Jurkat, Clone E6-1 (cell line): ENCODE measurements at places on chromosomes 12 and 14.
A peak's percentile ranks its signal among the peaks of the same experiment; 100 is the strongest.

DNA sequence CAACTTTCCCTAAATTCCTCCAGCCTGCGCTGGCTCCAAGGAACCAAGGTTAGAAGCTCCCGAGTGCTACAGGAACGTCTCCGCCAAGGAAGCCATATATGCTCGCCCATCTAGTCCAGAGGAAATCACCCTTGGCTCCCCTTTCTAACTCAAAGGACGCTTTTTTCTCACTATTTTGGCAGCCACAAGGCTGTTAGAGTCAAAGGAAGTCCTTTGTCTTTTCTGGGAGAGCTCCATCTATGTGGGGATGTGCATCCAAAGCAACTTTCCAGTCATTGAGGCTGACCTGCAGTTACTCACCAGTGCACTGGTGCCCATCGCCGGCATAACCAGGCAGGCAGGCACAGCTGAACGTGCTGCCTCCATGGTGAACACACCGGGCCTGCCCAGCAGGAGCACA, 37.6 kb downstream of the RTRAF start:
- DNase-seq = no peak

DNA sequence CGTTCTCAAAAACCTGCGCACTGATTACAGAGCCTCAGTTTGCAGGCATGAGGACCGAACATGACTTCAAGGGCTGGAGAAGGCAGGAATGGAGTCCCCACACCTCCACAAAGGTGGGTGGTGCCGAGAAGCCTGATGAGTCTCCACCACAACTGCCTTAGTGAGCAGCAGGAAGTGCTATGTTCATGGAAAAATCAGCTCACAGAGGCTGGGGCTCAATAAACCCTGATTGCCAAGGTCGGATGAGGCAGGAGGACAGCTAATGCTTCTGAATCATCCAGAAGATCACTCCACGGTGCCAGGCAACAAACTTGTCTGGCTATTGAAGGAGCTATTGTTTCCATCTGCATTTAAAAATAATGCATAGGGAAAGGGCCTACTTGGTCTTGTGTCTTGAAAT, 31.1 kb downstream of the APPL2 start:
- no peak for DNase-seq

GRCh38 chr14:38187528-38187927, 20.2 kb upstream of the SSTR1 start:
- no peak for DNase-seq

DNA sequence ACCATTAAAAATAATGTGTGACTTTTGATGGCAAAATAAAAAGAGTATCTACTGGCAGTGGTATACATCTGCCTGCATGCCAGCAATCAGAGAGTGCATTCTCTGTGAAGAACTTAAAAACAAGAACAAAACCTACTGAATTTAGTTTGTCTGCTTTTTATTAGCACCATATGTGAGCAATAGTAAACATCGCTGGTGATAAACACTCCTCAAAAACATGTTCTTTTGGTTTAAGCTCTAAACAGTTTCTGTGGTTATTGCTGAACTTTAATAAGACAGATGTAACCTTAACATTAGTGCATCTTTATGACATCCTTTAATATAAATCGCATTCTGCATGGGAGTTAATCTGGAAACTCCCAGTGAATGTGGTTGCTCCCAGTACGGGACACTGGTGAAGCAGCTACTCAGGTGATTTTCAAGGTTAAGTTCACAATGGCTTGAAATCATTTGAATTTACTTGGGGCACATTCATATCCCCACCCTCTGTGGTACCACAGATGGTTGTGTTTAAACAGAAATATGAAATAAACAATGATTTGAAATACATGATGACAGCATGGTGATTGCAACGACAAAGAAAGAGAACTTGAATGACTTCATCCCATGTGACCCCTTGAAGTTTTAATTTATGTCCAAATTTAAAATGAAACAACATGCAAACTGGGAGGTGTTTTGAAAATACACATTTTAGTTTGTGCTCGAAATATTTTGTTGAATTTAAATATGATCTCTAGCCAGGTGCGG, 285.9 kb downstream of the FOXN3 start:
- DNase-seq = no peak

DNA sequence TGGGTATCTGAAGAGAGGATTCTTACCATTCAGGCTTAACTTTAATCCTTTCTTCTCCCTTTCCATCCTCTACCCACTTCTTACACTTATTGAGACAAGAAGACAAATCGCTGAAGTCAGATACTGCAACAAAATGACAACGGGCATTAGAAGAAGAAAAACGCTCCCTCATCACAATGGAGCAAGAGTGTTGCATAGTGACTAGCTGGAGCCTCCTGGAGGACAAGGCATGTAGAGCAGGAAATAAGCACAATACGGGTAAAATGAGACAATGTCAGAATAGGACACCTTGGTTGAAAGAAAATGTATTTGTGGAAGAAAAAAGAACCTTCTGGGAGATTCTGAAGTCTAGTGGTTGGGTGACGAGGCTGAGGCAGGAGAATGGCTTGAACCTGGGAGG, 501.0 kb downstream of the RERGL start:
- DNase-seq = peak; percentile 45

DNA sequence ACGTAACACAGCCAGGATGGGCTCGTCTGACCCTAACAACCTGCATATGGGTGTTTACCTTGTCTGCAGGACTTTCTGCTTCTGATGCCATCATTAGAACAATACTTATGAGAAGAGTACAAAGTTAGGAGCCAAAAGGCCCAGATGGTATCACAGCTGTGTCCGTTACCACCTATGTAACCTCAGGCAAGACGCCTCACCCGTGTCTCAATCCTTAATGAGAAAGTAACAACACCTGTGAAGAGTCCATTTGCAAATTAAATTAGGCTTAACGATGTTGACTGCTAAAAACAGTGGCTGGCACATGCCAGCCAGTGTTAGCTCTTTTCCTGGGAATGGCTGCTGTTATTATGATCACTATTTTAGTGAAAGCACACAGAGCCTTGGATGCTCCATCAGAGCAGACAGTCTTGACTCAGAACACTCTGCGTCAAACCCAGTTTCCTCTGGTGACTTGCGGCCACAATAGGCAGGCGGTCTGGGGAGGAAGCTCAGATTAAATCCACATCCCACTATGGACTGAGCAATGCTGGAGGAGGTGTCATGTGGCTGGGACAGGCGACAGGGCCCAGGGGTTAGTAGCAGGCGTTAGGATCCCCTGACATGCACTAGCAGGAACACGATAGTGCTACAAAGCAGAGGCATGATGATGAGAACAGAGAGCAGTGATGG, 125.3 kb downstream of the SLC15A4 start:
- no peak for DNase-seq

DNA sequence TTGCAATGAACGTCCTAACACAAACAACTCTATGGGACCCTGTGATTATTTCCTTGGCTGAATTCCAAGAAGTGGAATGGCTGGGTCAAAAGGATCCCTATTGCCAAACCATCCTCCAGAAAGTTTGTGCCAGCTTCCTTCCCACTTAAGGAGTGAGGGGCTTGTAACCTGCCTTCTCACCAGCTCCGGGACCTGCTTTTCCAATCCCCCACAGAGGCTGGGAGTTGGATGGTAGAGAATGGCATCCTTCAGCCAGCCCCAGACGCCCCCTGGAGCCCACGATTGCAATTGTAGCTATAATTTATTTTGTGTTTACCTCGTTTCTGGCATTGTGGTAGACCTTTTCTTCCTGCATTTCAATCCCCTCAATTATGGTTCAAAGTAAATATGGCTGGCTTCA, 9.7 kb upstream of the ZDHHC22 start:
- no peak for DNase-seq

GRCh38 chr14:24417832-24418491, 11.5 kb downstream of the CBLN3 start:
- no peak for DNase-seq

- no peak for DNase-seq
Measured at GRCh38 chr12:114319422-114319821, 86.5 kb downstream of the TBX5 start.

- DNase-seq = no peak
Measured at GRCh38 chr14:82431031-82431430, 897.4 kb upstream of the SEL1L start.

DNA sequence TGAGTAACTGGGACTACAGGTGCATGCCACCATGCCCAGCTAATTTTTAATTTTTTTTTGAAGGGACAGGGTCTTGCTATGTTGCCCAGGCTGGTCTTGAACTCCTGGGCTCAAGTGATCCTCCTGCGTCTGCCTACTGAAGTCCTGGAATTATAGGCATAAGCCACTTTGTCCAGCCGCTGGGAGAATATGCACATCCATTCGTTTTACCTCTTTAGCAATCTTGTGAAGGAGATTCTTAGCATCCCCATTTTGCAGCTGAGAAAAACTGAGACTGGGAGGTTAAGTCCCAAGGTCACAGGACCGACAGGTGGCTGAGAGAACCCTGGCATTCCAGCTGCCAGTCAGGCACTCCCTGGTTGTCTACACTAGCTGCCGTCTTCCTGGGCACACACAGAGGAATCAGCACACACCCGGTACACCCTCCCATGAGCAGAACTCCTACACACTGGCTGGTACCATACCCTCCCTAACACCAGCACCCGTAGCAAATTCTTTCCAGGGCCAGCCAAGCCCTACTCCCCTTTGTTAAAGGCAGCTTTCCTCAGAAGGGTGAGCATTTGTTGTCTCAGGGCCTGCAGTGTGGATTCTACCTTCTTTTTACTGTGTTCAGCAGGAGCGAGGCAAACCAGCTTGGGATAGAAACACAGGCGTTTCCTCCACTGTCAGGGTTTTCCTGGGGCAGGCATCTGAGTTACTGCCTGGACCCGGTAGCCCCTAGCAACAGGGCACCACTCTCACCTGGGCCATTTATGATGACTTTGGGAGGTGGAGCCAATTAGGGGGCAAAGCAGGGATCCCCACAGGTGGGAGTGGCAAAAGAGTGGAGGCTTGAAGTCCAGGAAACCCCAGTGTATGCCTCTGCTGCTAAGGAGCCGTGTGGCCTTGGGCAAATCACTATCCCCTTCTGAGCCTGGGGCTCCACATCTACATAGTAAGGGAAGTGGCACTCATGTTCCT, 70.2 kb downstream of the IRF2BPL start:
- DNase-seq = no peak

DNA sequence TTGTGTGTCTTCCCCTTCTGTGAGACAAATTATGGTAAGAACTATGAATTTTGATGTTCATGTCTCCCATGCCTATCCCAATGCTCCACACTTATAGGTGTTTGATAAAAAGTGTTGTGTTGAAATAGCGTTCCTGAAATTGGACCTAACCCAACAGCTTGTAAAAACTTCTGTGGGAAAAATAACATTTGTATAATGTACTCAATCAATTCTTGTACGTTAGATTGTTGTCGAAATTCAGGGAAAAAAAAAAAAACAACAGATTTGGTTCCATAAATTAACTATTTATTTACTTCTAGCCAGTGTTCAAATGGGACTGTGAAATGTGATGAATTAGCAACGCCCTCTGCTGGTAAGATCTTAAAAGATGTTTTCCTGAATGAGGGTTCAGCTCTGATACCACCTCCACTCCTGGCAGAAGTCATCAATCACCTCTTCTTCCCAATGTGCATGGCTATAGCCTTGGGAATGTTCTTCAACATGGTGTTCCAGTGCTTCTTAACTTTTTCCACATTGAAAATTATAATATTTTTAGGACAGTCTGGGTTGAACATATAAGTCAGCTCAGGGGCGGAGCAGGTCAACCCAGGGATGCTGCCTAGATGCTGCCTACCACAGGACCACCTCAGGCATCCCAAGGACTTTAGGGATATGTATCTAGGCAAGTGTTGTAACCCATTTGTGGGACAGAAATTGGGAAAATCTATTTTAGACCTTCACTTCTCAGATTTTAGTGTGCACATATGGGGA, 170.6 kb downstream of the OTOGL start:
- DNase-seq = peak; percentile 14

DNA sequence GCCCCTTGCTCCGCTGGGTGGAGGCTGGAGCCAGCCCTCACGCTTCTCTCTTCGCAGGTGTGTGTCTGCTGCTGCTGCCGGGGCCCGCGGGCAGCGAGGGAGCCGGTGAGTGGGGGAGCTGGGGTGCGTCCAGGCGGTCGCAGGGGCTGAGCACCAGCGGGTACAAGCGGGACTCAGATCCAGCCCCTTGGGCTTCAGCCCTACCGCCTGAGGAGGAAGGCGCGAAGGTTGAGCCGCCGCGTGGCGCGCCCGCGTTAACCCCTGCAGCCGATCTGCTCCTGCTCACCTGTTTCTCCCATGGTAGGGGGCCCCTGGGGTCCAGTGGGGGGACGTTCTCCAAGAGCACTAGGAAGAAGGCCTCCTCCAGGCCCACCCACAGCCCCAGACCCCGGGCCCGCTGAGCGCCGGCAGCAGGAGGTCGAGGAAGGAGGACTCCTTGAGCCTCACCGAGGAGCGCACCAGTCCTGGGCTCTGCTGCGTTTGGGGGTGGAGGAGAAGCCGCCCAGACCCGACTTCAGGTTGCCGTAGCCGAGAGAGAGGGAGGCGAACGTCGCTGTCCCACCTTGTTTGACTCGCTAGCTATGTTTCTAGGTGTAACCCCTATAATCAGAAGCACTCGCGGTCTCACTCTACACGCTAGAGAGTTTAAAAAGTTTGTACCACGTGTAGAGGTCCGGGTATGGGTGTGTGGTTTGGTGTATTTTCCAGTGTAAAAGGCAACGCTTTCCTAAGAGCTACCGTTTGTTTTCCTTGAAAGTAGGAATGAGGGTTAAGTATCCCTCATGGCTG, 834 bp downstream of the COCH start:
- no peak for DNase-seq

- DNase-seq = no peak
Measured at GRCh38 chr14:74160763-74161162, 76.0 kb downstream of the LIN52 start.

GRCh38 chr14:98321841-98322240, 950.2 kb downstream of the BCL11B start:
- DNase-seq = no peak

DNA sequence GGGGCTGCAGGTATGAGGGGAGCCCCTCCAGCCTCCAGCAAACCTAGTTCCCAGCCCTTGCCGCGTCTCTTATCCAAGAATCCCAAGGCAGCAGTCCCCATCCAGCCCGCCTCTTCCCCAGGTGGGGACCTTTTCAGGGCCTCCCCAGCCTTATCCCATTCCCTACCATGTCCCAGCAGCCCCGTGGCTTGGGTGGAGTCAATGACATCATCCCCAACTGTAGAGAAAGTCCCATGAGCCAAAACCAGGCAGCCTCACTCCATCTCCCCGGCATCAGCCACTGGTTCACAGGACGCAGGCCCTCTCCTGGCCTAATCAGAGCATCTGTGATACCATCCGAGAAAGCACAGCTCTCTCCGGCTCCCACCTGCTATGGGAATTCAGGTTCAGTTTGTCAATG, 131.0 kb downstream of the NCOR2 start:
- DNase-seq = no peak
